Endodermal cell (in vitro differentiated cells): ENCODE measurements at places on chromosomes 11 and 22. TPM values are rescaled to one million over a fixed set of nuclear protein-coding genes. Genes with fewer than 3 reads are reported as not detected.

DNA sequence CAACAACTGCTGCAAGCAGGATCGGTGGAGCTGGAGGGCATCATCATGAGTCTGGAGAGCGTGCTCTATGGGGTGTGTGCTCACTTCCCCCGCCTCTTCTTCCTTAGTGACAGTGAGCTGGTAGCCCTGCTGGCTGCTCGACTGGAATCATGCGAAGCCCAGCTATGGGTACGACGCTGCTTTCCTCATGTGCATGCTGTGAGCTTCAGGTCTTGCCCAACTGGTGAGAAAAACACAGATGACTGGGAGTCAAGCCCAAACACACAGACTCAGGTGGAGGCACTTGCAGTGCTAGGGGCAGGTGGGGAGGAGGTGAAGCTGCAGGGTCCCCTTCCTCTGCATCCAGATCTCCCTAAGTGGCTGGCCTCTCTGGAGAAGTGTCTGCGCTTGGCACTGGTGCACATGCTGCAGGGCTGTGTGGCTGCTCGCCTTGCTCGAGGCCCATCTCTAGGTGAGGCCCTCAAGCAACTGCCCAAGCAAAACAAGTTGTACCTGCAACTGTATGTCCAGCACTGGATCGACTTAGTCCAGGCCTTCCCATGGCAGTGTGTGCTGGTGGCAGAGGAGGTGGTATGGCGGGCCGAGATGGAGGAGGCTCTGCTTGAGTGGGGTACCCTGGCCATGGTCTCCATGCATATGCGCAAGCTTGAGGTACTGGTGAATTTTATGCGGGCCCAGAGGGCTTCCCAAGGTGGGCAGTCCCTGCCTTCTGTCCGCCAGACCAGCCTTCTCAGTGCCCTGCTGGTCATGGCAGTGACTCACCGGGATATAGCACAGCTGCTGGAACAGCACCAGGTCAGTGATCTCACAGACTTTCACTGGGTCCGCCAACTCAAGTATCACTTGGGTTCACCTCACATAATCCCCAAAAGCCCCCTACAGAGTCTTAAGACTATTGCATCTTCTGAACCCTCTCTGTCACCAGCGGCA lies 48.1 kb downstream of the DNHD1 start:
- H3K4me3 ChIP-seq = no peak overlapping the region
- H3K4me1 ChIP-seq = no peaks in the 10 kb centered on the region
- H3K27ac ChIP-seq = no peak overlapping the region
- H3K36me3 ChIP-seq = no peaks in the 10 kb centered on the region
- H3K27me3 ChIP-seq = no peaks in the 10 kb centered on the region

The SCGB1A1 gene
- total RNA-seq = not detected in 3 replicates

DNA sequence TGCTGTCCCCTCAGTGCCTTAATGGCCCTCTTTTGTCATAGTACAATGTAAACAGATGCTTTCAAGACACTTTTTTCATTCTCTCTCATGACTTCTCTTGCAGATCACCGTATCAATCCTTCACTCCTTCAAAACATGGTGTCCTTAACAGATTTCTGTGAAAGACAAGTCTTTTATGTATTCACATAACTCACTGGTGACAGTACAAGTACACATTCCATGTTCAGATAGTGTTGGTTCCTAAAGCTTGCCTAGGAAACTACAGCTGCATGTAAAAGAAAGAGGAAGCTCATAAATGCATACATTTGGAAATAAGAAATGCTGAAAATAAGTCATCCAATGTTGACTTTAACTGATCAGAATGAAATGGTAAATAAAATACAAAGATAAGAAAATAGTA lies 5.0 kb upstream of the OR52E6 start:
- H3K27me3 ChIP-seq = no peaks in the 10 kb centered on the region
- H3K4me1 ChIP-seq = no peaks in the 10 kb centered on the region
- H3K27ac ChIP-seq = no peak overlapping the region
- no peak for DNase-seq
- no peak overlapping the region for H3K4me3 ChIP-seq

The ME3 gene
- 1.2 and 1.4 TPM in 2 replicates for total RNA-seq

GRCh38 chr11:5380740-5381342 lies 2.8 kb upstream of the OR51M1 start:
- peaks cover 7% of the 10 kb centered on the region for H3K4me1 ChIP-seq
- no peaks in the 10 kb centered on the region for H3K27me3 ChIP-seq
- no peaks in the 10 kb centered on the region for H3K36me3 ChIP-seq
- H3K4me3 ChIP-seq = no peak overlapping the region
- peak; percentile 87 for DNase-seq

GRCh38 chr22:48299801-48300200 lies 1527.9 kb downstream of the BRD1 start:
- no peaks in the 10 kb centered on the region for H3K27me3 ChIP-seq
- H3K4me1 ChIP-seq = no peaks in the 10 kb centered on the region
- peak; percentile 41 for DNase-seq

DNA sequence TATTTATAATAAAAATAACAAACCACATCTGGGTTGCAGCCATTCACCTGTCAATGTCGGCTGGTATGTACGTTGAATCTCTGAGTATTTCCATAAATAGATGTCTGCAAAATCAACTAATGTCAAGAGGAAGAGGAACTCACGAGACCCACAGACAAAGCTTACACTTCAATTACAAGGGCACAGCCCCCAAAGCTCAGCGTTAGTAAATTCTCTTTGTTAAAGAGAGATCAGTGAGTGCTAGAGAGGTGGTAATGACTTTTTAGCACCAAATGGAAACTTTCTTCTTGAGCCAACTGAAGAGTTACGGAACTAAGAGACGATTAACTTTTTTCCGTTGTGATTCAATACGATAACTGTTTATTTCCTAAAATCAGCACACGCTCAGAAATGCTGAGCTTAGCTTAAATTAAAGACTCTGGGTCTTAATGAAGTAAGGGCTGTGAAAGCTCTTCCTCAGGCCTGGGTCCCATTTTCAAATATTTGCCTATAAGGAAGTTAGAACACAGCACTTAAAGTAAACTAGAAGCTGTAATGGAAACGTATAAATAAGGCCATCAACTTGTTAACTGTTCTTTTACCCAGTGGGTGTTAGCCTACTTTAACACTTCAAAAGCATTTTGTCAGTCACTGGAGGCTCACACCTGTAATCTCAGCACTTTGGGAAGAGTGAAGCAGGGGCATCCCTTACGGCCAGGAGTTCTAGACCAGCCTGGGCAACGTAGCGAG lies 22.8 kb upstream of the TFIP11 start:
- peaks cover 9% of the 10 kb centered on the region for H3K4me1 ChIP-seq
- H3K4me3 ChIP-seq = no peak overlapping the region
- H3K27me3 ChIP-seq = no peaks in the 10 kb centered on the region
- peaks cover 37% of the 10 kb centered on the region for H3K36me3 ChIP-seq
- H3K27ac ChIP-seq = no peak overlapping the region

GRCh38 chr11:78465169-78465942 lies 47.7 kb upstream of the GAB2 start:
- no peak overlapping the region for H3K4me3 ChIP-seq
- peaks cover 58% of the 10 kb centered on the region for H3K36me3 ChIP-seq
- peaks cover 2% of the 10 kb centered on the region for H3K4me1 ChIP-seq
- H3K27ac ChIP-seq = no peak overlapping the region

DNA sequence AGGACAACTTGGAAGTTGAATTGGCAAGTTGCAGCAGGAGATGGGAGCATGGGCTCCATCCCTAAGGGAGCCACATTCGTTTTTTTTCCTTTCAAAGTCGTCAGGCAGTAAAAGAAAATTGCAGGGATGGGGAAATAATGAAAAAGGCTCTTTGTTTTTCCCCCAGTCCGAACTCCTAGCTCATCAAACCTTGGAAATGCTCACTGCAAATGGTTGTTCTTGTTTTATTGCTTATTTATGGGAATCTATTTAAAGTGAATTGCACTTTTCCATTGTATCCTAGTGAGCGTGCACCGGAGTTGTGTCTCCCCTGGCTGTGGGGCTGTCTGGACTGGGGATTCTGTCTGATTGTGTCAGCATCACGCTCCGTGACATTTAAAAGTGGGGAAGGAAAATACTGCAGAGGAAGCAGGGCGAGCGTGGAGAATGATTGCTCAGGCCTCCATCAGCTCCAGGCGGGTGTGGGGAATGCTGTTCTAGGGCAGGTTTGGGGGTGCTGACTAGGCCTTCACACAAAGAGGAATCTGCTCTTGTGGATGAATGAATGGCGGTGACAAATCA lies 306.4 kb downstream of the KIRREL3 start:
- no peak for DNase-seq
- no peaks in the 10 kb centered on the region for H3K27me3 ChIP-seq
- no peak overlapping the region for H3K4me3 ChIP-seq
- H3K36me3 ChIP-seq = no peaks in the 10 kb centered on the region

The CSTPP1 gene
- total RNA-seq = 38.3 and 46.7 TPM in 2 replicates

The ISX gene
- total RNA-seq = 0.07 TPM in 1 of 2 replicates, not detected in the other

DNA sequence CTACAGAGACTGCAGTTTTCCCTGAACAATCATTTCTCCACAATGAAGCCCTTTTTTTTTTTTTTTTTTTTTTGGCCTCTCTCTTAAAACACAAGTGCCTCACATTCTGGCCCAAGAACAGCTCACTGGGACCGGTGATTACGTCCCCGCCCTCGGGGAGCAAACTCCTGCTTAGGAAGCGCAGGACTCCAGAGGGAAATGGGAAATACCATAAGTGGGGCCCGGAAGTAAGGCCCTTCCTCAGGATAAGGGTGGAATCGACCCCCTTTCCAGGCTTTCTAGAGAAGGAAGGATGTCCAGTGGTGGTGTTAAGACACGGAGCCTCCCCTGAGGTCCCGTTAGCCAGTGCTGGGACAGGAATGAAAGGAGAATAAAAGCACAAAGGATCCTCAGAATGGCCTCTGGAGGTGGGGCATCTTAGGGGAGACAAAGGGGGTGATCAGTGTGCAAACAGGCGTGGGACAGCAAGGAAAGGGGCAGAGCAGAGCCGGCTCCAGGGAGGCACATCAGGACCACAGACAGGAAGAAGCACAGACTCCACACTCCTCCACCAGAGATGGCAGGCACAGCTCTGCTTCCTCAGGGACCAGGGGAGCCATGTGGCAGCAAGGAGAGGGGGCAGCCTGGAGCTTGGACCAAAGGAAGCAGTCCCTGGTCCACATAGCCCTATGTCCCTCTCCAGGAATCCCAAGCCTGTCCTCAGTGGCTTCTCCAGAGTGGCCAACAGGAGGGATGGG lies 61.3 kb downstream of the CHST1 start:
- peak; percentile 46 for DNase-seq
- no peaks in the 10 kb centered on the region for H3K27me3 ChIP-seq
- no peak overlapping the region for H3K4me3 ChIP-seq

DNA sequence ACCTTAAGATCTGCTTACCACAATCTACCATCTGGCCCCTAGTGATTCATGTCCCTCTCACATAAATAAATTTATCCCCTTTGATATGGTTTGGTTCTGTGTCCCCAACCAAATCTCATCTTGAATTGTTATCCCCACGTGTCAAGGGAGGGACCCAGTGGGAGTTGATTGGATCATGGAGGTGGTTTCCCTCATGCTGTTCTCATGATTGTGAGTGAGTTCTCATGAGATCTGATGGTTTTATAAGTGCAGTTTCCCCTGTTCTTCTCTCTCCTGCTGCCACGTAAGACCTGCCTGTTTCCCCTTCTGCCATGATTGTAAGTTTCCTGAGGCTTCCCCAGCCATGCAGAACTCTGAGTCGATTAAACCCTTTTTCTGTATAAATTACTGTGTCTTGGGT lies 37.2 kb downstream of the OR2AG2 start:
- no peaks in the 10 kb centered on the region for H3K4me1 ChIP-seq
- no peak overlapping the region for H3K27ac ChIP-seq
- H3K27me3 ChIP-seq = no peaks in the 10 kb centered on the region
- no peak for DNase-seq

DNA sequence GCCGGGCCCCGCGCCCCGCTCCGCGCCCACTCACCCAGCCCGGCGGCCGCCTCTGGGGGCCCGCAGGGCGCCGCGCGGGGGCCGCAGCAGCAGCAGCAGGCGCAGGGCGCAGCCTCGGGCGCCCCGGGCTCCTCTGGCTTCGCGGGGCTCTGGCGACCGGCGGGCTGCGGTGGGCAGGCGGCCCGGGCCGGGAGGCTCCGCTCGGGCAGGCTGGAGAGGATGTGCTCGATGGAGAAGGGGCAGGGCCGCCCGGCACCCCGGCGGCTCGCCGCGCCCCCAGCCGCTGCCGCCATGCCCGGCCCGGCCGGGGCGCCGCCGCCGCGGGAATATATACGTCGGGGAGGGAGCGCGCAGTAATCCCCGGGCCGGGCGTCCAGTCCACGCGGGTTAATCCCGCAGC lies at the start of gene GSC2:
TSS of gene GSC2 (minus strand) at position 302 of the 400 bp plus-strand sequence. CDS start at position 293, 9 bp downstream.
- H3K36me3 ChIP-seq = no peaks in the 10 kb centered on the region
- no peak within 1 kb of the TSS for H3K4me3 ChIP-seq
- H3K4me1 ChIP-seq = no peaks in the 10 kb centered on the region
- peaks cover 90% of the 10 kb centered on the region for H3K27me3 ChIP-seq

GRCh38 chr11:725624-726202 lies 19.7 kb downstream of the EPS8L2 start:
- no peaks in the 10 kb centered on the region for H3K36me3 ChIP-seq
- H3K4me1 ChIP-seq = no peaks in the 10 kb centered on the region
- H3K27ac ChIP-seq = no peak overlapping the region
- H3K27me3 ChIP-seq = peaks cover 33% of the 10 kb centered on the region

DNA sequence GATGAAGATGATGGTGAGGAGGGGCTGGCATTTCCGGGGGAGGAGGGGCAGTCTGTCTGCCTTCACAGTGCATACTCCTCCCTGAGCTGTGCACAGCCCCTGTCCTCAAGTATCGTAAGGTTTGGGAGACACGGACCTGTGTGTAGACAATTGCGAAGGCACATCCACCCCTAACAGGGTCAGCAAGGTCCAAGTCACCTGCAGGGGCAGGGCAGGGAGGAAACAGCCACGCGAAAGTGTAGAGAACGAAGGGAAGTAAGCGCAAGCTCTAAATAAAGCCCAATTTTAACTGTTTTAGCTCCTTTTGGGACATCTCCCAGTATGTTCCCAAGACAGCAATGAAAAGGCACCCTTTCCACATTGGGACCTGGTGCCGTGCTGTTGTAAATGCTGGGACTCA lies 448.2 kb downstream of the TBC1D22A start:
- H3K36me3 ChIP-seq = no peaks in the 10 kb centered on the region
- no peaks in the 10 kb centered on the region for H3K4me1 ChIP-seq
- no peak overlapping the region for H3K27ac ChIP-seq
- no peak for DNase-seq
- no peak overlapping the region for H3K4me3 ChIP-seq
